ENCODE measurements at places on chromosomes 12 and 14. TPM values are rescaled to one million over a fixed set of nuclear protein-coding genes. Genes with fewer than 3 reads are reported as not detected.

GRCh38 chr12:131210506-131211339 is 257.0 kb downstream of the ADGRD1 start:
- no peaks in the 10 kb centered on the region for H3K36me3 ChIP-seq
- H3K27ac ChIP-seq: no peak overlapping the region
- H3K4me1 ChIP-seq: no peaks in the 10 kb centered on the region
- no peak for DNase-seq

DNA sequence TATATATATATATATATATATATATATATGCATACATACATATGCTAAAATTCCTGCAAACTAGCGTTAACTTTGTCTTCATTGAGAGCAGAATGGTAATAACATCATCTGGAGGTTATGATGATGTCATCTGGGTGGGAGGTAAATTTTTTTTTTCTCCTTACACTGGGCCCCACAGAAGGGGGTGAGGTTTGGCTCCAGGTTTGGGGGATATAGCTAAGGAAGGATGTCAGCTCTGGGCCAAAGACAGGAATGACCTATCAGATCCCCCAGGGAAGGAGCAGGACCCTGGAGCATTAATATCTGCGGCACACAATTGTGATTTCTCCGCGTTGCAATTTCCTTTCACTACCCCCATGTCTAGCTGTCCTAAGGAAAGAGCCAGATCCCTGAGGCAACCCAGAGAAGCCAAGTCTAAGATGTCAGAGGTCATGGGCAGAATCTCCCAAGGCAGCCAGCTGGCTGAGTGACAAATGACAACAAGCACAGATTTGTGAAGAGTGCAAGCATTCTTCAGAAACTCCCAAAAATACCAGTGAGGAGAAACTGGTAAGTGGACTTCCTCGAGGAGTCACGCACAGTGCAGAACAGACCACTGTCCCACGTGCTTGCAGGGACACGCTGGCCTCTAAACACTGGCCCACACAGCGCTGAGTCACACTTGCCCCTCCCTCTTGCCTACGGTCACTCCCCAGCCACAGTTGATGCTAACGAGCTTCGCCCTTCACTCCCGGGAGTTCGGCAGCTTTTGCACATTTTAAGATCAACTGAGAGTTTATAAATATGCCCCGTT is 9.9 kb downstream of the UBC start:
- H3K36me3 ChIP-seq: no peaks in the 10 kb centered on the region
- peaks cover 7% of the 10 kb centered on the region for H3K4me1 ChIP-seq
- peak overlapping the region; percentile 76 for H3K27ac ChIP-seq
- peak; percentile 91 for DNase-seq
- no peak overlapping the region for H3K4me3 ChIP-seq
- no peaks in the 10 kb centered on the region for H3K27me3 ChIP-seq

DNA sequence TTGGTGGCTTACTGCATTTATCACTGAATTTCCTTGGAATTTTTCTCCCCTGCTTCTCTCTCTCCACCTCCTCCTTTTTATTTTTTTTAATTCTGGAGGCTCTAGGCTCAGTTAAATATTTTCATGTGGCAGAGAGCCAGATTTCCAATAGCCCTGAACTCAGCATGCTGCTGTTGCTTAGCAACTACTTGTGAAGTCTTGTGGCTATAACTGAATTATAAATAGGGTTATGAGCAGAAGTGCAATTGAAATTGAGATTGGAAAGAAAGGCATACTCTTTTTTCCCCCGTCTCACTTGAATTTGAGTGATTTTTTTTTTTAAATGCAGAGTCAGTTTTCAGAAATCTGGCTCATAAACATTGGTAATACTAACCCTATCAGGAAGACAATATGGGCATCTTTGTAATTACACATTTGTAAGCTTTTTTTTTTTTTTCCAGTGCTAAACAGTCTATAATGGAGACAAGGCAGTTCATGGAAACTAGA is 38.3 kb downstream of the ATF7IP start:
- peaks cover 5% of the 10 kb centered on the region for H3K4me1 ChIP-seq
- H3K27ac ChIP-seq: no peak overlapping the region
- no peak overlapping the region for H3K4me3 ChIP-seq
- no peaks in the 10 kb centered on the region for H3K36me3 ChIP-seq

Gene PTPRQ
- 0.79 TPM for total RNA-seq

Gene GNB3
- 15.0 TPM for total RNA-seq
